ENCODE measurements at places on chromosomes 4 and X.

DNA sequence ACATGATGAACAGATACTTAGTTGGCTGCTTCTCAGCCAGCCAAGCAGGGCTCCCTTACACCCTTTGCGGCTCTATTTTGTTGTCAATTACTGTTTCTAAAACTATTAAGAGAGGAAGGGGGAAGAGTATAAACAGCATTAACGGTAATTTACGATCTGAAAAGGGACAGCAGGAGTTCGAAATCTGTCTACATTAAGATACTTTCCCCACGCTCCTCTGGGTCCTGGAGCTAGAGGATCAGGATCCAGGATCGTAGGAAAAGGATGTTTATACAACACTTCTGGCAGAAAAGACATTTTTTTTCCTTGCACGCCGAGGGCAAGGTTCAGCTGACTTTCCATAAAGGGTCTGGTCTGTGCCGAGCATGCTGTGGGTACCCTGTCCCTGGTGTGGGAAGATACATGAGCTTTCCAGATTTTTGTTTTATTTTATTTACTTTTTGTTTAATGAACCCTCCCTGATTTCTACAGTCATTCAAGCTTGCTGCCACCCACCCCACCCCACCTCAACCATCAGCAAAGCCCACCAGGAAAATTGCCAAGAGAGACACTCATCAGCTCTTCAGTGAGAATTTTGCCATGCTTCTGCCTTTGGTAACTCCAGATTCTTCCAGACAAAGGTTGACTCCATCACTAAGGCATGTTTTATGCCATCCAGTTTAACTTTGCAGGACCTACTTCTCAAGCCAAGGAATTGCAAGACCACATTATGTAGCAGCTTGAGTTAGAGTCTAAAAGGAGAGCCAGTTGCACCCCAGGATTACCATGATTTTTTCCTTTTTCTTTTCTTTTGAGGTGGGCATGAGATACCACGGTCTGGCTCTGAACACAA lies 188.1 kb downstream of the QDPR start:
- DNase-seq = no peak

DNA sequence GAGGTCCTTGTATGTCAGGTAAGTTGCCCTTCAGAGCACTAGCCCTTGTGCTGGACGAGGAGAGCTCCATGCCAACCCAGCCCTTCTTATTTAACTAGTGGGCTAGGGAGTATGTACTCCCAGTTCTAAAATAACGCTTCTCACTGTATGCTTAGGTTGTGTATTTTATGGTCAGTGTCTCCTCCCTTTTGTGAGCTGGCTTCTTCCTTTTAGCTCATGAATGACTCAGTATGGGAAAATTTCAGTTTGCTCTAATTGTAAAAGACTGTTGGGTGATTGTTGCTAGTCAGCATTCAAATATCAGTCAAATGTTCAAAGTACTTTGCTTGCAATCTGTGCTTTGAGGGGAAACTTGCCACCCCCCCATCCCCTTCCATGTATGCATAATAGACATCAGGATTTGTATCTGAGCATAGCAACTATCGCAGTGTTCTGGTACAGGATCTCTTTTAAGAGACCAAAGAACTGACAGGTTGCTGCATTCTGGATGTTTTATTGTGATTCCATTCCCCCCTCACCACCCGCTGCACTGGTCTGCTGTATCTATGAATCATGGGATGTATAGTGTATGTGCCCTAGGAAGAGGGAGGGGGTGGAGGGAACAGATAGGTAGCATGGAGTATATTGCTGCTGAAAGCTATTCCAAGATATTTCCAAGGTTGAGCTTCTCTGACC lies 34.7 kb downstream of the DLG3 start:
- DNase-seq = no peak

GRCh38 chrX:41634284-41634683 lies 54.5 kb upstream of the GPR34 start:
- DNase-seq = no peak

- DNase-seq = no peak
These were observed 15.5 kb upstream of the DCTD start for GRCh38 chr4:182932651-182933050.

DNA sequence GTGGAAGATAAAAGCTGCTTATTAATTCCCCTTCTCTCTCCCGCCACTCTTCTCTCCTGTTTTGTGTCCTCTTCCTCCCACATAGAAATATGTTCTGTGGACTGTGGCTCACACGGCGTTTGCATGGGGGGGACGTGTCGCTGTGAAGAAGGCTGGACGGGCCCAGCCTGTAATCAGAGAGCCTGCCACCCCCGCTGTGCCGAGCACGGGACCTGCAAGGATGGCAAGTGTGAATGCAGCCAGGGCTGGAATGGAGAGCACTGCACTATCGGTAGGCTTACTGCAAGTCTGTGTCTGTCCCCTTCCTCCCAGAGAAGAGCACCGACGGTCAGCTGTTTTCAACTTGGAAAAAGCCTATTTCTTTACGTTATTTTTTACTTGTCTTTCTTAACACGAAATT lies 229.1 kb downstream of the DCTD start:
- DNase-seq = no peak

All from SK-N-MC (cell line).